Thyroid gland (tissue), 4 donors: ENCODE measurements at places on chromosomes 6 and 20.

DNA sequence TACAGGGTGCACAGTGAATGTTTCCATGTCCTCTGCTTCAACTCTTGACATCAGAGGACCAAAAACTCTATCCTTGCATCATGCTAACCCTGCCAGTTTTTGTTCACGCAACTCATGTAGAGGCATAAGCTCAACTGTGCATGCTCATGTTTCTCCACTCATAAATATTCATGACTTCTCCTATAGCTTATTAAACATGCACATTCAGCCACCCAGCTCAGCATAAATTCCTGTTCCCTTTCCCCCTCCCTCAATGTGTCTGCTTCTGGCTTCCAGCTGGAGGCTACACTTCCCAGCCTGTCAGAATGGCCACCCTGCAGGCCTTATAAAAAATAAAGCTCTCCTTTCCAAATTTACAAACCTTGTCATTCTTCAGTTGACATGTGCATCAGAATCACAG lies 154.6 kb downstream of the KIF16B start:
- no peak for DNase-seq
- no peaks in the 10 kb centered on the region for H3K27me3 ChIP-seq
- H3K4me3 ChIP-seq, result no peak overlapping the region
- no peak overlapping the region for H3K27ac ChIP-seq
- H3K36me3 ChIP-seq, result no peaks in the 10 kb centered on the region

- no peaks in the 10 kb centered on the region for H3K27me3 ChIP-seq
- H3K4me3 ChIP-seq, result no peak overlapping the region
- no peaks in the 10 kb centered on the region for H3K36me3 ChIP-seq
- no peak for DNase-seq
- no peak overlapping the region for H3K27ac ChIP-seq
- H3K4me1 ChIP-seq, result peaks cover 5% of the 10 kb centered on the region
Measured at GRCh38 chr6:125173341-125174095, 19.9 kb downstream of the TPD52L1 start.

DNA sequence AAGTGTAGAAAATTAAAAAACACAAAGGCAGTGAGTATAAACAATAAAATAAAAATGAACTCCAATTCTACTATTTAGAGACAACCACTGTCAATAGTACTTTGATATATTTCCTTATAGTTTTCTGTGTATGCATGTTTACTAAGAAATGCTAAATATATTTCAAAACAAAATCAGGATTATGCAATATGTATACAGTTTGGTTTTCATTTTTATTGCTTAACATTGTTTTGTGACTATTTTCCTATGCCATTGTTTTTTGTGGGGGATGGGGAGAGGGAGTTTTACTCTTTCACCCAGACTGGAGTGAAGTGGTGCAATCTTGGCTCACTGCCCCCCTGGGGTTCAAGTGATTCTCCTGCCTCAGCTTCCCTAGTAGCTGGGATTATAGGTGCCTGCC lies 19.6 kb downstream of the OR2A4 start:
- no peak overlapping the region for H3K4me3 ChIP-seq
- no peaks in the 10 kb centered on the region for H3K27me3 ChIP-seq
- no peak overlapping the region for H3K27ac ChIP-seq
- H3K36me3 ChIP-seq, result no peaks in the 10 kb centered on the region
- DNase-seq, result no peak
- no peaks in the 10 kb centered on the region for H3K4me1 ChIP-seq

DNA sequence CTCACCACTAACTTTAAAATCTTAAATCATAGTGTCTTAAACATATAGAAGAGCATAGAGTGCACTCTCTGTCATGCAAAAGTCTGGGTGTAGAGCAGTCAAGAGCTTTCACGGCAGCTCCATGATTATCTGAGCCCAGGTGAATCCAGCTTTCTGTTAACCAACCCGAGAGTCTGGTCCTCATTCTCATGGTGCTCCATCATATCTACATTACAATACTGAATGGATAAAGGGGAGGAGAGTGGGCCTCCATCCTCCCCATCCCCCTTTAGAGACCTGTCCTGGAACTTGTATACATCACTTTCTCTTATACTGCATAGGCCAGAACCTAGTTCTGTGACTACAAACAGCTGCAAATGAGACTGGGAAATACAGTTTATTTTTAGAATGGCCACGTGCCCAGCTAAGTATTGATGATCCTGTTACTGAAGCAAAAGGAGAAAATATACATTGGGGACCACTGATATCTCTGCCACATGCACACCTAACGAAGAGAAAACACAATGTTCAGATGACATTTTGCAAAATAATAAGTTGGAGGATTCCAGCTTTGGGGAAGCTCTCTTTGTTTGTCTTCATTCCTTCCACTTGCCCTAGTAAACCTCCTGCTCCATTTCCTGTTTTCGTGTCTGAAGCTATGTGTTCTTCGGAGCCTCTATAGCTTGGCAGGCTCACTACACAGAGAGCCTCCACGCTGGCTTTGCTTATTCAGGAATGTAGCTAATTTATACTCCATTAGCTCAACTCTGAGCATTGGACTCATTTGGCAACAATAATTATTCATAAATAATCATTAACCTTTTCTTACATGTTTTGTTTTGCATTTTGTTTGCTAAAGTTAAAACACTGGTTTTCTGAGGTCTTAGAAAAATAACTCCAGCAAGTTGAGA lies 110.1 kb downstream of the IYD start:
- no peak overlapping the region for H3K27ac ChIP-seq
- H3K4me3 ChIP-seq, result no peak overlapping the region
- H3K27me3 ChIP-seq, result no peaks in the 10 kb centered on the region
- no peaks in the 10 kb centered on the region for H3K36me3 ChIP-seq
- H3K4me1 ChIP-seq, result no peaks in the 10 kb centered on the region
